Kidney (tissue), 22 donors: ENCODE measurements at places on chromosomes 2 and 18.
A peak's percentile ranks its signal among the peaks of the same experiment; 100 is the strongest.

GRCh38 chr2:51013933-51014526 is 17.9 kb downstream of the NRXN1 start:
- no peak for DNase-seq

DNA sequence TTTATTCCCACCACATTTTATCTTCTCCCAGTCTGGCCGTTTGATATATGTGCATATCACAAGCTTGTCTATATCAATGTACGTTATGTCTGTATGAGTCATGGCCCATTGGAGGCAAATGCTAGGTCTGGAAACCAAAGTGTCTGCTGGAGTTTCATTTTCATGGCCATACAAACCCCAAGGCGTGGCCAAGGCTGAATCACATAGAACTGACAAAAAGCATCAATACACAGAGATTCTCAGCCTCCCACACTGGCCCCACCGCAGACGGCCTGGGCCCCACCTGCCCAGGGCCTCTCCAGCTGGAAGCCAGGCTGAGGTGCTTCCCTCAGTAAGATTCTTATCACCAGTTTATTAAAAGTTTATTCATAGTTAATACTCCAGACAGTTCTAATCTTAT is 40.5 kb upstream of the SALL3 start:
- no peak for DNase-seq

DNA sequence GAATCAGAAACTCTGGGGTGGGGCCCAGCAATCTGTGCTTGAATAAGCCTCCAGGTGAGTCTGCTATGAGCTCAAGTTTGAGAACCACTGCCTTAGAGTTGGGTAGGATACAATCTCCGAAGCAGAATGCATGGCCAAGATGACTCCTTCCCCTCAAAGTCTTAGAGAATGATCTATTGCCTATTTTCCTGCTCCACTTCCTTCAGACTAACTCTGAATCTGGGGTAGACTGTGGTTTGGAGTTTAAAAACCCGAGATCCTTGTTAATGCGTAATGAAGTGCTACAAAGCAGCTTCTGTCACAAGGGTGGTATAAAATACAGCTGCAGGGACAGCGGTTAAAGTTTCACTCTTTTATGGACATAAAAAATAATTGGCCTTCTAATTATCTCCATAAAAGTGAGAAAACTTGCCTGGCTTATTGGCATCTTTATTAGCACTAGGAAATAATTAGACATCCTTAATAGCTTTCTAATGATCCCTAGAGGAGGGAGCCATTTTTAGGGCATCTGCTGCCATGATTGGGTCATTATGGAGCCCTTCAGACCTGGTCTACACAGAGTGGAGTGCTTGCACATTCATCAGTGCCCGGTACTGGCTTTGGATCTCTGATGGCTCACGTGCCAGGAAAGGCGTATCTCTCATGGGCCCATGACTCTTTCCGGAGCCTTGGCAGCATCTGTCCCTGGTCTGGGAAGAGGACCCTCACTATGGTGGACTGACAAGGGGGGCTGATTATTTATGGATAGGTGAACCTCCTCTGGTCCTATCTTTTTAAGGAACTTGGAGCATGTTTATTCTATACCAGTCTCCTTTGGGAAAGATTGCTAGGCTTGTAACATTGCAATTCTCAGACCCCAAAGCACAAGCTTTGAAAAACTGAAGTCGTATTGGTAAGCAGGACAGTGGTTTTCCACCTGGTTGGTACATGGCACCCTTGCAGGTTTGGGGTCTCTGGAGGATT is 28.2 kb downstream of the SIX2 start:
- no peak for DNase-seq

DNA sequence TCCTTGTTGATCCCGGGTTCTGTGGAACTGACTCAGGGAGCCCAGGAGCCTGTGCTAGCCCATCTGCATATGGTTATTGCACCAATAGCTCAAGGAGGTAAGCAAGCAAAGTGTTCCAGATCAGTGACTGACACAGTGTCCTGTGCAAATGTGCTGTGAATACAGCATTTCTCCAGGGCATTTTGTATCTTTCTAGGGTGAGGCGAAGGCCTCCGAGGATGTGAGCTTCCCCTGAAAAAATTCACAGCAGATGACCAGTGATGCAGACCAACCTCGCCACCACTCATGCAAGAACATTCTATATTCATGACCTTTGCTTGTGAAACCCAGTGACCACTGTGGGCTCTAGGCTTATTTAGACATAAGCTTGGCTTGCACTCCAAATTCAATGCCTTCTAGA is 15.2 kb upstream of the NT5DC4 start:
- DNase-seq, result no peak

GRCh38 chr2:182349268-182349667 is 77.6 kb downstream of the PDE1A start:
- DNase-seq, result no peak

- peak; percentile 76 for DNase-seq
Observed at GRCh38 chr2:47016172-47016913, 100.7 kb upstream of the MCFD2 start.

GRCh38 chr2:46580416-46580815 is 101.1 kb downstream of the TMEM247 start:
- no peak for DNase-seq

DNA sequence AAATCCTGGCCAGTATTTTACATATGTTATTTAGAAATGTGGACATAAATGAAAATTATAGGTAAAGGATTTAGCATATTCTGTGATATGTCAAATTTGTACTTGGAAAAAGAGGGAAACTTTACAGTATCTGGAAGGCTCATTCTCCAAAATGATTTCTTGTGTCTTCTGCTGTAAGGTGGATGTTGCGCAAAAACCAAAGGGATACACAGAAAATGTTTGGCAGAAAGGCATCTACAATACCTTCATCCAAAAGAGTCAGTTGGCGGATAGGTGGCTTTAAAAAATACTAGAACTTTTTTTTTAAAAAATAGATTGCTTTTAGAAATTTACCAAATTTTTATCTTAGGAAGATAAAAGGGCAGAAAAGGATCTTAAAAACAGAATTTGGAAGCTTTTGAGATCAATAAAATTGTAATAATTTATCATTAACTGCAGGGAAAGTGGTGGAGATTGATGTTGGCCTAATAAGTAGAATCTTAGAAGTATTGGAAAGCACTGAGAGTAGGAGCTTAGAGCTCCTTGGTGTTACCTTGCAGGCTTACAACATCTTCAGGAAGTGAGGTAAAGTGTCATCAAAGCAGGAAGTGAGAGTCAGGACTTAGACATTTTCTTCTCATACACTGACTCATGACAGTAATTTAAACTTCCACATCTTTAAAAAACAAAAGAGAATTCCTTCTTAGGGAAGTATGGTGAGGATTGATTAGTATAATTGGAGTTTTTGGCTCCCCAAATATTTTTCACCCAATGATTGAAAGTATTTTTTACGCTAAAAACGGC is 2.1 kb downstream of the NABP1 start:
- DNase-seq, result no peak
